ENCODE measurements at places on chromosomes 7 and 10.

GRCh38 chr10:67296926-67297325 is 371.1 kb downstream of the LRRTM3 start:
- DNase-seq, result no peak

DNA sequence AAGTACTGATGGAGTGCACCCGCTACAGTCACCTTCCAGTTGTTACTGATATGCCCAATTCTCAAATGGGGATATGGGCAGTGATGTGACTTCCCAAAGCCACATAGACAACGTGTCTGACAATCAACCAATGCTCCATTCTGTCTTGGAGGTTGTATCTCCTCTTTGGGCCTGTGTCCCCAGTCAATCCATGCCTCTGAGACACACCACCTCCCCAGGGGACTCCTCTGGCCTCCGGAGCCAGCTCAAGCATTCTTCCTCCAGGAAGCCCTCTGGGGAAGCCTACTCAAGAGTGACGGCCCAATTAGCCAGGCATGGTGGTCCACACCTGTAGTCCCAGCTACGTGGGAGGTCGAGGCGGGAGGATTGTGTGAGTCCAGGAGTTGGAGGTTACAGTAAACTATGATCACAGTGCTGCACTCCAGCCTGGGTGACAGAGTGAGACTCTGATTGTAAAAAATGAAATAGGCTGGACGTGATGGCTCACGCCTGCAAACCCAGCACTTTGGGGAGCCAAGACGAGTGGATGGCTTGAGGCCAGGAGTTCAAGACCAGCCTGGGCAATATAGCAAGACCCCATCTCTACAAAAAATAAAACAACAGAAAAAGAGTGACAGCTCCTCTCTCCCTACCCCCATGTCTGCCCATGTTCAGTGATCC is 99.5 kb upstream of the TNRC18 start:
- DNase-seq, result peak; percentile 52

GRCh38 chr10:74415146-74415839 is 264.3 kb downstream of the ADK start:
- DNase-seq, result no peak

DNA sequence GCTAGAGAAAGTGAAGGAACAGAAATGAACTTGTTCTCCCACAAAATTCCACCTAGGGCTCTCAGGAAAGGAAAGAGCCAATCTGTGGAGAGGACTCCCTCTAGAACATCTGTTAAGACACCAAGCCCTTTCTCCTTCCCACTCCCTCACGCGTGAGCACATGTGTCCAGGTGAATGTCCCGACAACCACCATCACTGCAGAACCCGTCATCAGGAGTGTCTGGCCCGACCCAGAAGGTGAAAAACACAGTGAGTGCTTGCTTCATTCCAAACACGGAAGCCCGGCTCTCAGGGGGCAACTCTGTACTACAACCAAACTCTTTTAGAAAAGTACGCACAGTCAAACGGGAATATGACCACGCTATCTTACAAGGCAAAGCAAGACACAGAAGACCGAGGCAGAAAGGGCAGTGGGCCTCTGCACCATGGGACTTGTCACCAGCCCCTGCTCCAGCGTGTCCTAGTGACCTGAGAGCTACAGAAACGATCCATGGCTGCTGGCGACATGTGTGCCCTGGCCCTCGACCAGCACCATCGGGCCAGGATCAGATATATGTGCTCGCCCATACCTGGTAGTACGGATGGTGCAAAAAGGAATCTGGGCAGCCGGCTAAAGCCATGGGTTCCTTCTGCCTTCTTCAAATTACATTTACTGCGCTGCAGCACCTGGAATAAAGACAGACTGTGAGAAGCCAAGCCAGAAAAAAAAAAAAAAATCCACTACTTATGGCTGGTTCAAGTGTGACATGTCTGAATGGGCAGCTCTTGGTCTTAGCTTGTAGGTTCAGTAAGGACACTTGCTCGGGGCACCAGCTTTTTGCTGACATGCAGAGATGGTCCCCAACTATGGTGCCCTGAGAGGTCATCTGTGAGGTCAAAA is 50.8 kb downstream of the GRB10 start:
- DNase-seq, result no peak

- no peak for DNase-seq
Measured at GRCh38 chr10:121695731-121696464, 97.7 kb upstream of the FGFR2 start.

- DNase-seq, result no peak
Measured at GRCh38 chr7:144528536-144529045, 125.1 kb upstream of the NOBOX start.

- DNase-seq, result no peak
Measured at GRCh38 chr7:10436302-10436701, 537.4 kb upstream of the PHF14 start.

DNA sequence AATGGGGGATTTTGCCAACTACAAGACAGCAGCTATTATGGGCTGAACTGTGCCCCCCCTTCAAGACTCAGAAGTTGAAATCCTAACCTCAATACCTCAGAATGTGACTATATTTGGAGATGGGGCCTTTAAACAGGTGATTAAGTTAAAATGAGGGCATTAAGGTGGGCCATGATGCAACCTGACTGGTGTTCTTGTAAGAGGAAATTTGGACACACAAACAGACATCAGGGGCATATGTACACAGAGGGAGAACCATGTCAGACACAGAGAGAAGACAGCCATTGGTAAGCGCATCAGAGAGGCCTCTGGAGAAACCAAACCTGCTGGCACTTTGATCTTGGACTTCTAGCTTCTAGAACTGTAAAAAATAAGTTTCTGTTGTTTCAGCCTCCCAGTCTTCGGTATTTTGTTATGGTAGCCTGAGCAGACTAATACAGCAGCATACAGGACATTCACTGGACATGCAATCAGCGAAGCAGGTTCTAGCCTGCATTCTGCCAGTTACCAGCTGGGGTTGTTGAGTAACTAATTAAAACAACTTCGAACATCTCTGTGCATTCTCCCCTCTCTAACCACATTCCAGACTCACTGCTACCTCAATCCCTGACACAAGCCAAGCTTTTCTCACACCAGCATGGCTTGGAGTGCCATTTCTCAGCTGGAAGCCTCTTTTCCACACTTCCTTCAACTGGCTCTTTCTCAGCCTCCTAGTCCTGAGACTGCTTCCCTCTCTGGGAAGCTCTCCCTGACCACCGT is 141.4 kb downstream of the DOCK4 start:
- no peak for DNase-seq

Measured in choroid plexus epithelial cell (primary cell).